Stimulated activated CD4-positive, alpha-beta T cell treated with anti-CD3 and anti-CD28 coated beads, Interleukin-15, amount 100 ng/mL, for 48 hours (primary cell): ENCODE measurements at places on chromosomes 11 and 22.

DNA sequence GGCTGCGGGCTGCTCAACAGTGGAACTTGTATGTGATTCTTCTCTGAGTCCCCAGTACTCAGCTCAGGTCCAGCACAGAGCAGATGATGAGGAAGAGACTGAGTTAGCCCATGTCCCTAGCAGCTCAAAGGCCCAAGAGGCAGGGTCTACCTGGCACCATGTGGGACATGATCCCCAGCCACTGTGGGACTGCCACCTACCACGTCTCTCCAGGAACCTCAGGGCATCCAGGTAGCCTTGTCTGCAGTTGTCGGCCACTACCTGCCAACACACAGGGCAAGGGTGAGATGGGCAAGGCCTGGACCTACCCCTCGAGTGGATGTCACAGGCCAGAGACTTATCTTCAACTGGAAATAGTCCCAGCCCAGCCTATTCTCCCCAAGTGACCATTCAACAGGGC is 4.4 kb downstream of the PNPLA5 start:
- no peak for DNase-seq

DNA sequence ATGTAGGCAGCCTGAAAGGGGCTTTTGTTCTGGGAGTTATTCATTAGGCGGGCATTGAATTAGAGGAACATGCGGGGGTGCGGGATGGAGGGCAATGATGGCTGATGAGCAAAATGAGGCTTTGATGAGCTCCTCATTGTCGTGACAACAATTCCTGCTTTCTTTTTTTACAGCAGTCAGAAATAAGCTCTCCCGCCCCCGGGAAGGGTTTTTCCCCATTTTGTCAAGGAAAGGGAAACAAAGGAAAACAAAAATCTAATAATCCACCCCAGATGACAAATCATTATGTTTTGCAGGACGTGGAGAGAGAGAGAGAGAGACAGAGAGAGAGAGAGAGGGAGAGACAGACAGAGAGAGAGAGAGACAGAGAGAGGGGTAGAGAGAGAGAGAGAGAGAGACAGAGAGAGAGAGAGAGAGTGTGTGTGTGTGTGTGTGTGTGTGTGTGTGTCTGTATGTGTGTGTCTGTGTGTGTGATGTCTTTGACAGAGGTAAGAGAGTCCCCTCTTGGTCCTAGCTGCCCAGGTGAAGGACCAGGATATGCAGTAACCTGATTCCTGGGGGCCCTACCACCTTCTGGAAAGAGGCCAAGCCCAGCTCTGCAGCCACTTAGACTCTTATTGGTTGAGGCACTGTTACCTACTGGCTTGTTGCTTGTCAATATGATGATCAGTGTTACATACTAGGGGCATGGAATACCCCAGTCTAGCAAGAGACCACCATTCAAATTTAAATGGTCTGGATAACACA is 46.7 kb upstream of the PARVA start:
- no peak for DNase-seq

DNA sequence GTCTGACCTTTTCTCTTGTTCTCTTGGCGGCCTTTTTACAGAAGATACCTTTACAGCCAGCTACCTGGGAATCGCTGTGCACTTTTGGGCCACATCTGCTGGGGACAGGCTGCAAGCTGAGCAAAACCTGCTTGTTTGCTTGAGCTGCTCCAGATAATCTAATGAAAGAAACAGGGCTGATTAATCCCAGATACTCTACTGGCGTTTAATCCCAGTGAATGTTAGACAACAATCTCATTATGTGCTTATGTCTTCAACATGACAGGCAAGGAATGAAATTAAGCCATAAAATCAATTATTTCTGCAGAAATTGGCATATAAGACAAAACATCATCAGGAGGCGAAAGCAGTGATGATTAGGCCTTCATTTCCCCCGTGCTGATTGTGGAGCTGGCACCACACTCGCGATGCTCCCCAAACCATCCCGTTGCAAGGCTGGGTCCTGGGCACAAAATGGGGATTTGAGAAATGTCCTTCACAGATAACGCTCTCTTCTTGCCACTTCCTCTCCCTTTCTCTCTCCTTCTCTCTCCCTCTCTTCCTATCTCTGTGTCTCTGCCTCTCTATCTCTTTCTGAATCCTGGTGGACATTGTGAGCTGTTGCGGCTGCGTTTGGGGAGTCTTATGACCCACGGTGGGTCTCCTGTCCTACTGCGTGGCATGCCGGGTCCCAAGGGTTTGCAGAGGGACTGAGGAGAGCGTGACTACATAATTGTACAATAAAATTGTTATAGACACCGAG is 1053.8 kb downstream of the TBC1D22A start:
- DNase-seq = no peak

DNA sequence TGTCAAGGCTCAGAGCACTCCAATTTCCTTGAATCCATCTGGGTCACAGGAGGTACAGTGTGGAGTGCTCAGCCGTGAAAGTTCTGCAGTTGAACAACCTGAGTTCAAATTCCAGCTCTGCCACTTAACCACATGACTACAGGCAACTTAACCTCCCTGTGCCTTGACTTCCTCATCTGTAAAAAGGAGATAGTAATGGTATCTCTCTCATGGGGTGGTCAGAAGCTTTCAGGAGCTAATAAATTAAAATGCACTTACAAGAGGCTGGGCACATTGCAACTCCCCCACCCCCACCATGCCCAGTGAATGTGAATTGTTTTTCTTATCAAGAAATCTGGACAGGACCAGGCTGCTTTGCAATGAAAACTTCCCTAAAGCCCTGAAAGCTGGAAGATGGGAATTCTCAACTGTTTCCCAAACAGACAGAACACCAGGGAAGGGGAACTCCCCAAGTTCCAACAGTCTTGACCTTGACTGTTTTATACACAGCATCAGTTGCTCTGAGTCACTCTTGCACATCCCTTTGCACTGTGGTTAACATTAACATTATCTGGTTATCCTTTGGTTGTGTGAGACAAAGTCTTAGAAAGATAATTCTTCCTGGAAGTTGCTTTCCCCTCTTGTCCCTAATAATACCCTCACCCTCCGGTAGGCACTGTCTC is 137.0 kb downstream of the SLC1A2 start:
- DNase-seq = no peak

- peak; percentile 70 for DNase-seq
Measured at GRCh38 chr11:17384002-17384511, 4.4 kb downstream of the KCNJ11 start.

GRCh38 chr11:5684036-5684645 is 733 bp downstream of the TRIM5 start:
- DNase-seq = no peak

- DNase-seq = no peak
Measured at GRCh38 chr11:2612884-2613571, 86.8 kb downstream of the KCNQ1OT1 start.

- no peak for DNase-seq
Measured at GRCh38 chr11:34585735-34586487, 35.0 kb upstream of the EHF start.

GRCh38 chr11:2581151-2581930 is 118.5 kb downstream of the KCNQ1OT1 start:
- no peak for DNase-seq

- DNase-seq = no peak
Measured at GRCh38 chr11:69216647-69217051, 60.9 kb downstream of the SMIM38 start.

- no peak for DNase-seq
Measured at GRCh38 chr11:2437516-2437915, 6.8 kb downstream of the TRPM5 start.

GRCh38 chr11:78365381-78365792 is 52.2 kb downstream of the GAB2 start:
- no peak for DNase-seq

GRCh38 chr22:40024201-40025061 is 29.7 kb downstream of the FAM83F start:
- DNase-seq = peak; percentile 38

GRCh38 chr22:27452922-27453321 is 348.6 kb downstream of the MN1 start:
- DNase-seq = no peak

DNA sequence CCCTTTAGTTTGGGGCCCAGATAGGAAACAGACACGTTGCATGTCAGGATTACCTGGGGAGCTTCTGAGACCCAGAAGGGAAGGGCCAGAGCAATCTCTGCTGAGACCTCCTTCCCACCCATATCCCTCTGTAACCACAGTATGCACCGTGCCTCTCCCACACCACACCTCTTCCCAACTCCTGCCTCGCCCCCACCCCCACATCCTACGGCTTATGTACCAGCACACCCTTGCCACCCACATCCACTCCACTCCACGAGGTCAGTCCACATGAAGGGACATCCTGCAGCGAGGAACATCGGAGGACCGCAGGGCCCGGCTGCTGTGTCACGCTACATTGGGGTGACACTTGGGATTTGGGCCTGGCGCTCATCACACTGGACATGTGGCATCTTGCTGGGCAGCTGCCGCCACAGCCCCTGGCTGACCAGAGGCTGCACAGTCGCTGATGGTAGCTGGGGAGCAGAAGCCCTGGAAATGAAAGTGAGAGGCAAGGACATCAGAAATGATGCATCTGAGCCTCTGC is 118.3 kb upstream of the LMO1 start:
- DNase-seq = no peak

DNA sequence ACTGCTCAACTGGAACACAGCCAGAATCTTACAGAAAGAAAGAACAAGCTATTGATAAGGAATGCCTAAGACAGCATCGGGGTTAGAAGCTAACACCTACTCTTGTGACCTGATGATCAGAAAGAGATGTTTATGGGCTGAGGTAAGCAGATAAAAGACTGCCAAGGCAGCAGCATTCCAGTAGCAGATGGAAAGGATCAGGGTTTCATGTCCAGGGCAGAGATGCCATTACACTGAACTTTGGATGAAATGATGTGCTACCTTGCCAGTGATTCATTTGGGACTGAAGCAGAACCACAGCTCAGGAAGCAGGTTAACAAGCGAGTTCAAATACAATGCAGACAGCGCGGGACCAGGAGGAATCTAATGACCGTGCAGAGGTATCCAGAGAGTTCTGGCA is 27.1 kb upstream of the APOA1 start:
- DNase-seq = no peak

GRCh38 chr11:35944503-35945136 is 758 bp downstream of the LDLRAD3 start:
- DNase-seq = no peak

DNA sequence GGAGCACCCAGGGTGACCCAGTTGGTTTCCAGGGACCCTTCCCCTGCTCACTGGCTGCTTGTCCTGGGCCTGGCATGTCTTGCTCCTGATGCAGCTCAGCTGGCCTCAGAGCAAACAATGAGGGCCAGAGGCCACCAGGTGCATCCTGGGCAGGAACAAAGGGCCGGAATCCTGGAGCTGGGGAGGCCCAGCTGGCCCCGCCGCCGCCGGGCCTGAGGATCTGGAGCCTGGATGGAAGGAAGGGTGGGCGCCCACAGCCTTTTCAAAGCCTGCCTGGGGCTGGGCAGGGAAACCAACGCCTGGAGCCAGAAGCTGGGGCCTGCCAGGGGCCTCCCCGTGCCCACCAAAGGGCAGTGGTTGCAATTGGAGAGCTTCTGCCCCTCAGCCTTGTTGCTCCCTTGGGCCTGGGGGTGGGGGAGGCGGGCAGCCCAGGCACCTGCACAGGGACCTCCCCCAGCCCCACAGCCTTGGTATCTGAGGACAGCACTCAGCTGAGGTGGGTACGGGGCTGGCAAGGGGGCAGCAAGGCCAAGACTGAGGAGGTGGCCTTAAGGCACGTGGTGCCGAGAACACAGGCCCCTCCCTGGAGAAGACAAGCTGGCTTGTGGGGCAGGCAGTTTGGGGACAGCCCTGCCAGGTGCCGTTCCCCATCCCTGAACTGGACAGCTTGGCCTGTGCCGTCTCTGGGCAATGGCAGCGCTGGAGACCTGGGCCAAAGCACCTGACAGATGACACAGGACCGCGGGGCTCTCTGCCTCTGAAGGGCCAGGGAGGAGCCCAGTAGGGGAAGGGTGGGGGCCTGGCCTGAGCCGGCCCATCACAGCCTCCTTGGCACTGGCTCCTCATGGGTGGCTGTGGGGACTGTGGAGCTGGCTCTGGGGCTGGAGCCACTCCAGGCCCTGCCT is 7.1 kb upstream of the ADORA2A start:
- DNase-seq = no peak

DNA sequence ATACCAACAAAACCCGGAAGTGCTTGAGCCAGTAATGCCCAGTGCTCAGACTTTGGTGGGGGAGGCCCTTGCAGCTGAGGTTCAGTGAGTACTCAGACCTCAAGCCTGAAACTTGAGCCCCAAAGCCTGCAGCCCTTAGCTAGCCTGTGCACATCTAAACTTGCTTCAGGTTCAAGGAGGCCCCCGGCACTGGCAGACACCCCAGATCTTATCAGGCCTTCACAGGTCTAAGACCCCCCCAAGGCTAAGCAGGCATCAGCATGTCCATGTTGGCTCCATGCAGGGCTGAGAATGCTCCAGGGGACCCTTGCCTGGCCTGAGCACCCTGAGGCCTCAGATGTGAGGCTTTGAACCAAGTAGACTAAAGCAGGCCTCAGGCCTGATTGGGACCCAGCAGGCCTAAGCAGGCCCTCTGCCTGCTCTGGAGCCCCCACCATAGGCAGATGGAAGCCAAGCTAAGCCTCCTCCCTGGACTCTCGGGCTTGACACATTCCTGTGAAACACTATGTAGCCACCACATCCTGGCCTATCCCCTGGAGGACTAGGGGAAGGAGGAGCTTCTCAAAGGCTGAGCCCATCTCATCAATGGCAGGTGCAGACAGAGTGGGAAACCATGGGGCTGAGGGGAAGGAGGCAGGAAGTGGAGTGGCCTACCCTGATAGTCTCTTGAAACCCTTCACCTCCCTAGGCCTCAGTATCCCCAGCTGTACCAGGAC is 1.2 kb upstream of the CASTOR1 start:
- DNase-seq = no peak

DNA sequence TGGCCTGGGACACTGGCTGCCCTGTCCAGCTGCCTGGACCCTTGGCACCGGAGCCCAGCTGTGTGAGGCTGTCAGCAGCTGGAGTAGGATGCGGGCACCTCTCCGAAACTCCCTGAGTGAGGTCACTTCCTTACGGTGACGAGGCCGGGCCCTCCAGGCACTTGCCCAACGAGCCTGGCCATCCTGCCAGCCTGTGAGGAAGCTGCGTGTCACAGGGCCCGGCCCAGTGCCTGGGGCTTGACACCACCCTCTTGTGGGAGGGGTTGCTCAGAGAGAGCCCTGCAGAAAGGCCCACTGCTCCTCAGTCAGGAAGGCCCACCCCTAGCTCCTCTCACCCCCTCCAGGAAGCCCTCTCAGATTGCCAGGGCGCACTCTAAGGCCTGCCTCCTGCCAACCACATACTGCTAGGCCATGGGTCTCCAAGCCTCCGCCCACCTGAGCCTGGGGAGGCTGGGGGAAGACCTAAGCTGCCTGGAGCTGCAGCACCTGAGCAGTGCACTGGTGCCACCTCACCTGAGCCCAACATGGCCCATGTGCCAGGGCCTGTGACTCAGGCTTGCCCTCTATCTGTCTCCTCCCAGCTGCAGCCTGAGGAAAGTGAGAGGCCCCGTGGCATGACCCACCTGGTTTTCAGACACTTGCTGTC is 4.3 kb upstream of the PHLDA2 start:
- peak; percentile 45 for DNase-seq

- no peak for DNase-seq
Measured at GRCh38 chr11:68050371-68050841, 11.6 kb downstream of the TCIRG1 start.
